ENCODE measurements at places on chromosomes 16 and 17. TPM values are rescaled to one million over a fixed set of nuclear protein-coding genes. Genes with fewer than 3 reads are reported as not detected.

The DRC3 gene
- 2.2 TPM for polyA plus RNA-seq

DNA sequence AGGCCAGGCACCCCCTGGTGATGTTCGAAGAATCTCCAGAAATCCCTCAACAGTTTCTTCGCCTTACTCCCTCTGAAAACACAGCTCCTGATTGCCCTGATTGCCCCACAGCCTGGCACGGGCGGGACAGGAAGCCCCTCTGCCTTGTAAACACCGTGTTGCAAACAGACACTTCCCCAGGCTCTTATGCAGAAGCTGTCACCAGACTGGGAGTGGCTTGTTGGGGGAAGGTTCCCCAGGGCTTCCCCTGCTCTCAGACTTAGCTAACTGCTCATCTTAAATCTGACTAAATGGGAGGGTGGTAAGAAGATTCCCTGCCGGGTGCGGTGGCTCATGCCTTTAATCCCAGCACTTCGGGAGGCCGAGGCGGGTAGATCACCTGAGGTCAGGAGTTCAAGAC, 11.2 kb downstream of the PIK3R5 start:
- no peak for DNase-seq

GRCh38 chr16:3999479-4000325, 116.5 kb downstream of the ADCY9 start:
- peak; percentile 29 for DNase-seq

The ITGB3 gene
- polyA plus RNA-seq = 3.7 TPM

DNA sequence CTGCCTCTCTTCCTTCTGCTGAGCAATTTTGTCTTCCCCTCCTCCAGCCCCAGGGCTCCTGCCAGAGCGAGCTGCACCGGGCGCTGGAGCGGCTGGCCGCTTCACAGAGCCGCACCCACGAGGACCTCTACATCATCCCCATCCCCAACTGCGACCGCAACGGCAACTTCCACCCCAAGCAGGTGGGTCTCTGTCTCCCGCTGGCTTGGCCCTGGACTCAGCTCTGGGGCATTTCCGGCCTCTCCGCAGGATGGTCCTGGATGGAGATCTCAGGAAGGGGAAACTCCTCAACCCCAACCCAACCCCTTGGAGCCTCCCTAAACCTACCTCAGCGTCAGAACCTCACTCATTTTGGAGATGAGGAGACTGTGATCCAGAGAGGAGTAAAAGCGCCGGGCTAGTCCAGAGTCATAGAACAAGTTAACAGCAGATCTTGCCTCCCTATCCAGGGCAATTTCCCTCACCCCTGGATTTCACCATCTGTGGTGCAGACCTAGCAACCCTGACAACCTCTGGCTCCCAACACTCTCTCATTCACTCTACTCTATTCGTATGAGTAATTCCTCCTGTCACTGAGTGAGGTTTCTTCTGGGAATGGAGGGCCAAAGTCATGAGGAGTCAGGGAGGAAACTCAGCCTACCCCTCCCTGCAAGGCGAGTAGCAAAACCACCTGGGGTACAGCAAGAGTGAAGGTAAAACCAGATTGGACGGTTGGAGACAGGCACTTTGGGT, 10.8 kb downstream of the IGFBP4 start:
- no peak for DNase-seq

DNA sequence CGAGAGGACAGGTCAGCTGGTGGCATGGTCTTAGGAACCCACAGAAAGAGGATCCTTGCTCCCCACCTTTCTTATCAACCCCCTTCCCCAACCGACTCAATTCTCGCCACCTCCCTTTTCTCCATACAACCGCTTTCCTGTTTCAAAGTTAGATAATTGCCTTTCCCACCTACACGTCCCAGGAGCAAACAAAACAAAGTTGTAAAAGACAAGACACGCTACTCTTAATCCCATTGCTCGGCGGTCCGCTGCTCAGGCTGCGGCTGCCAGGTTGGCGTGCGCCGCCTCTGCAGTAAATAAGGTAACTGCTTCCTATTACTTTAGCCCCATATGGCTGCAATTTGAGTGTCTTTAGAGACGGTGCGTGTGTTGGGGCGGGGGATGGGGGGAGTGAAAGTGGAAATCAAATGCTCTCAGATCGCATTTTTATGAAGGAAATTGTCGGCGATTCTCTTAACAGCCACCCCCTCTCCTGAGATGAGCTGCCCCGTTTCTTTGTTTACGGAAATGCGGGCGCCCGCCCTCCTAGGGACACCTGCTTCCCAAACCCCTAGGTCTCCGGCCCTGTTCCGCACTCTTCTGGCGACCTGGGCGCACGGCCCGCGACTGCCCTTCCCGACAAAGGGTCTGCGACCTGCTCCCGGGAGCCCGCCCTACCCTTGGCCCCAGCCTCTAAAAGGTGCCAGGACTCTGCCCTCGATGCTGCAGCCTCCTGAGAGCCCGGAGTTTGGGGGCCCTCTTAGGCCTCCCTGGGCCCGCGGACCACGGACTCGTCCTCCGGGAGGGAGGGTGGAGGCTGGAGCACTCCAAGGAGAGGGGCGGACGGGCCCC, 3.7 kb upstream of the CBX8 start:
- DNase-seq = no peak

The C1QTNF1 gene
- 27.3 TPM for polyA plus RNA-seq

- no peak for DNase-seq
Measured at GRCh38 chr17:79541056-79541850, 69.6 kb downstream of the RBFOX3 start.

DNA sequence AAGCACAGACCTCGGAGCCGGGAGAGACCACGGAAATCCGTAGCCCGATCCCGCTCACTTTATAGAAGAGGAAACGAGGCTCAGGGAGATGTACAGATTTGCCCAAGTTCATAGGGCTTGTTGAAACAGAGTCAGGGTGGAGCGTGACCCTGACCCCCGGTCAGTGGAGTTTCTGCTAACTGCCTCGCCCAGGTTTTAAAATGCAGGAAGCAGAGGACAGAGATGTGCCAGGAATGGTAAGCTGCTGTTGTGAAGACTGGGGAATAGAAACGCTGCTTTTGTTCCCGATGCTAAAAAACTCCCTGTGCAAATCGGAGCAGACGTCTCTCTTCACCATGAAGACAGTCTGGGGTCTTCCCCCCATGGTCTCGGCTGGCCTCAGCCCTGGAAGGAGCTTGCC, 403.0 kb downstream of the SEC14L1 start:
- DNase-seq = no peak

The IRX6 gene
- not detected for polyA plus RNA-seq

DNA sequence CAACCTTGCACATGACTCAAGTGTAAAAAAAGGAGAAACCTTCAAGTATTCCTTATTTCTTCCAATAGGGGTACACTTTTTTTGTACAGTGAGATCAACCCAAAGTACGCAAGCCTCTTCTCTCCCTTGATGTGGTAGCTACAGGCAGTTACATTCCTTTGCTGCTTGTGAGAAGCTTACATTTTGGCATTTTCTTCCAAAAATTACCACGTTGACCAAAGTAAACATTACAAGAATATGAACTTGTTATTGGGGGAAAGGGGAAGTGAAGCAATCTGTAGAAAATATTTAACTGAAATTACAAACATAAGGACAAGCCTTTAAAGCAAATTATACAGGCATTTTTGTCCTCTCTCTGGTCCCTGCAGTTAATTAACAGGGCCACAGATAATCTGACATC, 97.0 kb upstream of the TOB1 start:
- no peak for DNase-seq

GRCh38 chr17:43695970-43696865, 34.5 kb upstream of the MEOX1 start:
- no peak for DNase-seq

The THOC6 gene
- 53.2 TPM for polyA plus RNA-seq

DNA sequence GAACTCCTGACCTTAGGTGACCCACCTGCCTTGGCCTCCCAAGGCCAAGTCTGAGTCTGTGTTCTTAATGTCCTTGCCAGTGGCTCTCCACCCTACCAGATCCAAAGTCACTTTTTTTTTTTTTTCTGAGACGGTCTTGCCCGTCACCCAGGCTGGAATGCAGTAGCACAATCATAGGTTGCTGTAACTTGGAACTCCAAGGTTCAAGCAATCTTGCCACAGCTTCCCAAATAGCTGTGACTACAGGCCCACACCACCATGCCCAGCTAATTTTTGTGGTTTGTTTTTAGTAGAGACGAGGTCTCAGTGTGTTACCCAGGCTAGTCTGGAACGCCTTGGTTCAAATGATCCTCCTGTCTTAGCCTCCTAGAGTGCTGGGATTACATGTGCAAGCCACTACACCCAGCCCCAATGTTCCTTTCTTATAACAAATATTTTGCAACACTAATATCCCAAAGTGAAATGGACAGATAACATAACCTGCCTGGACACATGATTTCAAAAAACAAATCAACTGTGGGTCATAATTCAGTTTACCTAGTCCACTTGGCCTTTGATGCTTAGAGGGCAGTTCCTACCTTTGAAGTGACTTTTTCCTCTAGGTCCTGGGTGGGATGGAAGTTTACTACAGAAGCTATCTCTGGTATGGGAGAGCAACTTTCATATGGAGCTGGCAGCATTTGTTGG, 4.0 kb upstream of the RAPGEFL1 start:
- no peak for DNase-seq

DNA sequence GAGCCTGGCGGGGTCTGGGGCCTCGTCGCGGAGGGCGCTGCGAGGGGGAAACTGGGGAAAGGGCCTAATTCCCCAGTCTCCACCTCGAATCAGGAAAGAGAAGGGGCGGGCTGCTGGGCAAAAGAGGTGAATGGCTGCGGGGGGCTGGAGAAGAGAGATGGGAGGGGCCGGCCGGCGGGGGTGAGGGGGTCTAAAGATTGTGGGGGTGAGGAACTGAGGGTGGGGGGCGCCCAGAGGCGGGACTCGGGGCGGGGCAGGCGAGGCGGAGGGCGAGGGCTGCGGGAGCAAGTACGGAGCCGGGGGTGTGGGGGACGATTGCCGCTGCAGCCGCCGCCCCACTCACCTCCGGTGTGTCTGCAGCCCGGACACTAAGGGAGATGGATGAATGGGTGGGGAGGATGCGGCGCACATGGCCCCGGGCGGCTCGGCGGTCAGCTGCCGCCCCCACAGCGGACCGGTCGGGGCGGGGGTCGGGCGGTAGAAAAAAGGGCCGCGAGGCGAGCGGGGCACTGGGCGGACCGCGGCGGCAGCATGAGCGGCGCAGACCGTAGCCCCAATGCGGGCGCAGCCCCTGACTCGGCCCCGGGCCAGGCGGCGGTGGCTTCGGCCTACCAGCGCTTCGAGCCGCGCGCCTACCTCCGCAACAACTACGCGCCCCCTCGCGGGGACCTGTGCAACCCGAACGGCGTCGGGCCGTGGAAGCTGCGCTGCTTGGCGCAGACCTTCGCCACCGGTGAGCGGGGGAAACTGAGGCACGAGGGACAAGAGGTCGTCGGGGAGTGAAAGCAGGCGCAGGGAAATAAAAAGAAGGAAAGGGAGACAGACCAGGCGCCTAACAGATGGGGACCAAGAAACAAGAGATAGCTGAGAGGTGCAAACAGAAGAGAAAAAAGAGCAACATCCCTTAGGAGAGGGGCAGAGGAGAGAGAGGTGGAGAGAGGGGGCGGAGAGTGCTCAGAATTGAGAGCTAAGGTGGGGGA, at the start of gene PNMT:
Gene PNMT, plus strand, starts transcription at position 509 of the 980 bp plus-strand sequence. Its CDS starts 23 bp downstream, at position 532.
- peak; percentile 84 for DNase-seq

The EPX gene
- not detected for polyA plus RNA-seq

The ASGR1 gene
- polyA plus RNA-seq = 1.6 TPM

The RNF43 gene
- polyA plus RNA-seq = 2.5 TPM

The ZFPM1 gene
- polyA plus RNA-seq = 2.8 TPM

Data from A549 (cell line).